Tibial nerve (tissue), 4 donors: ENCODE measurements at places on chromosomes 4 and X. TPM values are rescaled to one million over a fixed set of nuclear protein-coding genes. Genes with fewer than 3 reads are reported as not detected.

Gene LGI2
- 24.7 TPM for total RNA-seq

Gene CYTL1
- total RNA-seq, result not detected

Gene NXF2B
- total RNA-seq, result not detected

Gene DCAF8L2
- not detected for total RNA-seq

Gene ANKRD50
- 16.5 TPM for total RNA-seq

Gene PCDH19
- 5.5 TPM for total RNA-seq

Gene ANXA3
- total RNA-seq, result 137 TPM
